Mesothelial cell of epicardium (in vitro differentiated cells): ENCODE measurements at places on chromosomes 5 and 9. TPM values are rescaled to one million over a fixed set of nuclear protein-coding genes. Genes with fewer than 3 reads are reported as not detected.

PCDHB2 gene
- 116 to 127 TPM (median 118 TPM) in 3 replicates for total RNA-seq

ARL14EPL gene
- 0.25 TPM in 1 of 3 replicates, not detected in the others for total RNA-seq

NR6A1 gene
- 5.2 to 6.2 TPM (median 5.9 TPM) in 3 replicates for total RNA-seq

DNA sequence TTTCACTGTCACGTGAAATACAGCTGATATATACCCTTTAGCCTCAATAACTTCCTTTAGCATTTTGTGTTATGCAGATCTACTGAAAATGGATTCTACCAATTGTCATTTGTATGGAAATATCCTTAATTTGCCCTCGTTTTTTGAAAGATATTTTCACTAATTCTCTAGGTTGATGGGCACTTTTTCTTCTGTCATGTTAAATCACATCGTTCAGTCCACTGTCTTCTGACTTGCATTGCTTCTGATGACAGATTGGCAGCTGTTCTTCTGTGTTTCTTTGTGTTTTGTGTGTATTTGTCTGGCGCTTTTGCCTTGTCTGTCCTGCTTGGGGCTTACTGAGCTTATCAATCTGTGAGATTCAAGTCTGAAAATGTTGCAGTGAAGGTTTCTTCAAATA, 9.7 kb upstream of the CLPTM1L start:
- DNase-seq, result no peak

GRCh38 chr9:14383294-14383693, 69.4 kb upstream of the NFIB start:
- DNase-seq, result no peak

GRCh38 chr5:81164476-81164875, 68.6 kb upstream of the CKMT2 start:
- no peak for DNase-seq

GRCh38 chr5:177024559-177024958, 2.1 kb downstream of the ZNF346 start:
- no peak for DNase-seq
